ENCODE measurements at places on chromosomes 2 and 18. TPM values are rescaled to one million over a fixed set of nuclear protein-coding genes. Genes with fewer than 3 reads are reported as not detected.

TMEM150A gene
- 14.1 TPM for polyA plus RNA-seq

DNA sequence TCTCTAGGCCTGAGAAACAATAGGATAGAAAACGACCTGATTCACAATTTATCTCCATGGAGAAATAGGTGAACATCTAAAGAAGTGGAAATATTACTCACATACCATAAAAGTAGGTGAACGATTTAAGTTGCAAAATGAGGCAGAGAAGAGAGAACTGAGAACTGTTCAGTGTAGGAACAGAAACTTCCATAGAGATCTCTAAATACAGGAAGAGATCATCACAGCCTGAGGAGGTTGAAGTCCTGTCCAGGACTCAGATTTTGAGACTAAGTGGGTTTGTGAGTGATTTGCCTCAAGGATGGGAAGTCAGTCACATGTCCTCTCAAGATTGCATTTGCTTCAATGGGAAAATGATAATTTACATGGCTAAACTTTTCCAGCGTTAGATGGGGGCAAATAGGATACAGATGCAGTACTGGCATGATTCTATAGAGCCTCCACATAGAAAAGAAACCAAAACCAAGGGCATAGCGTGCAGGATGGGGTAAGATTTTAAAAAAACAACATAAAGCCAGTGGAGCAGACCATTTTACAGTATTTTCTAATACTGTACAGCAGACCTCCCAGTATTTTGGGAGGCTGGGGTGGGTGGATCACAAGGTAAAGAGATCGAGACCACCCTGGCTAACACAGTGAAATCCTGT lies 68.8 kb downstream of the MEP1B start:
- DNase-seq: no peak

DNA sequence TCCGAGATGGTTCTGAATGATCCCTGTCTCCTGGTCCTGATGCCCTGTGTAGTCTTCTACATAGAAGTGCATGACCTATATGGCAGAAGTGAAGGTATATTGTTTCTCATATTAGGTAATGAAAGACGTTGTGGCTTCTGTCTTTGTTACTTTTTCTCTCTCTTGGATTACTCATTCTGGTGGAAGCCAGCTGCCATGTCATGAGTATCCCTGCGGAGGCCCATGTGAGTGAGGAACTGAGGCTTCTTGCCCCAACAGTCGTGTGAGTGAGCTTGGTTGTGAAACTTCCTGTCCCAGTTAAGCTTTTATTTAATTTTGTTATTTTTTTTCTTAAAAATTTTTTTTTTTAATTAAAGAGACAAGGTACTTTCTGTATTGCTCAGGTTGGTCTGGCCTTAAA lies 134.7 kb downstream of the UBR3 start:
- peak; percentile 28 for DNase-seq

ESPNL gene
- 0.27 TPM for polyA plus RNA-seq

DNA sequence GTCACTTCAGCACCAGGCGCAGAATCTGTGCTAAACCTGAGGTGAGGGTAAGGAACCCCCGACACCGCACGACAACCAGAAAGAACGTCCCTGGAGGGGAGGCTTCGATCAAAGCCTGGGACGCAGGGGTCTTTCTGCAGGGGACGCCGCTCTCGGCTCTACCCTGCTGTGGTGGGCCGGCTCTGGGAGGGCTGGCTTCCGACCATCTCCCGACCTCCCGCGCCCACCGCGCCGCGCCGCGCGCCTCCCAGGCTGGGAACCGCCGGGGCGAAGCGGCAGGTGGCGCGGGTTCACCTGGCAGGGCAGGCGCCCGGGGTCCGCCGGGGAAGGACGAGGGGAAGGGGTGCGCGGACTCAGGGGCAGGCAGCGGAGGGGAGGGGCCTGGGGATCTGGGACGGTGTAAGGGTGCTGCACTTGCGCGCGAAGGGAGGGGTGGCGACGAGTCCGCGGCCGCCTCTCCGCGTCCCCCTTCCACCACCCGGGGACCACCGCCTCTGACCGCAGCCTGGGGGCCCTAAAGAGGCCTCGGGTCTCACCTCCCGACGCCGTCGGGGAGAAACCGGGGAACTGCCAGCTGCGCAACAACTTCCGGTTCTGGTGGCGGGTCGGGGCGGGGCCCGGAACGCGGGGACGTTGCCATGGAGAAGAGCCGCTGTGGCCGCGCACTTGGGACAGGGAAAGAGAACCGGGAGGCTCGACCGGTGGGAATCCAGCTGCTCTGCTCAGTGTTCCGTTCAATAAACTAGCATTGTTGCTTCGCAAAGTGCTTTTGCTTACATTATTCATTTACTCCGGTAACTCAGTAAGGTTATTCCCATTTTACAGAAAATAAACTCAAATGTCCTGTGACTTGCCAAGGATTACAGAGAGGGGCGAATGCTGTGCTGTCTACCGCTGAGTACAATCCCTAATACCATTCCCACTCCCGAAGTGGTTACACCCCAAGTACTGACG lies at the start of gene ZNF396:
TSS of gene ZNF396 (minus strand) at position 596 of the 954 bp plus-strand sequence. CDS start 3,045 bp downstream, outside the sequence.
- peak; percentile 88 for DNase-seq

DNA sequence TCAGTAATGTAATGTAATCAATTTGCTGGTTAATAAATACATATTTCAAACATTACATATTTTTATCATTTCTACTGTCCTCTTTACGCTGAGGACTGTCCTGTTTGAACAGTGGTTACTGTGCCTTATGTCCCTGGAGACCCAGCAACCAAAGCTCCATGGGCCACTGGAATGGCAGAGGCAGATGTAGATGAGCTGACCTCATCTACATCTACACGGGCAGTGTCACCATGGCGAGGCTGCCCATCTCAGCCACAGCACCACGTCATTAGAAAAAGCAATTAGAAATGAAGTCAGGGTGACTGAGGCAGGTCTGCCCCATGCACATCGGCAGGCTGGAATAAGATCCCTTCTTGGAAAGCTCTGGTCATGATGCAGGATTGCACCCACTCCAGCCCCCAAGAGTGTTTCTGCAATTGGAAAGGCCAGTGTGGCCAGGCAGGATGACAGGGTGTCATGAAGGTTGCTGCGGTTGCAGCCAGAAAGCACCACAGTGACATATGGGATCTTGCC lies 237.5 kb downstream of the NDUFA10 start:
- no peak for DNase-seq
